ENCODE measurements at places on chromosomes 13 and 19. TPM values are rescaled to one million over a fixed set of nuclear protein-coding genes. Genes with fewer than 3 reads are reported as not detected.

GRCh38 chr13:38421590-38422560 lies 72.2 kb downstream of the UFM1 start:
- H3K4me3 ChIP-seq = no peak overlapping the region
- no peaks in the 10 kb centered on the region for H3K27me3 ChIP-seq
- H3K4me1 ChIP-seq = no peaks in the 10 kb centered on the region
- H3K27ac ChIP-seq = no peak overlapping the region
- DNase-seq = no peak
- no peaks in the 10 kb centered on the region for H3K36me3 ChIP-seq

DNA sequence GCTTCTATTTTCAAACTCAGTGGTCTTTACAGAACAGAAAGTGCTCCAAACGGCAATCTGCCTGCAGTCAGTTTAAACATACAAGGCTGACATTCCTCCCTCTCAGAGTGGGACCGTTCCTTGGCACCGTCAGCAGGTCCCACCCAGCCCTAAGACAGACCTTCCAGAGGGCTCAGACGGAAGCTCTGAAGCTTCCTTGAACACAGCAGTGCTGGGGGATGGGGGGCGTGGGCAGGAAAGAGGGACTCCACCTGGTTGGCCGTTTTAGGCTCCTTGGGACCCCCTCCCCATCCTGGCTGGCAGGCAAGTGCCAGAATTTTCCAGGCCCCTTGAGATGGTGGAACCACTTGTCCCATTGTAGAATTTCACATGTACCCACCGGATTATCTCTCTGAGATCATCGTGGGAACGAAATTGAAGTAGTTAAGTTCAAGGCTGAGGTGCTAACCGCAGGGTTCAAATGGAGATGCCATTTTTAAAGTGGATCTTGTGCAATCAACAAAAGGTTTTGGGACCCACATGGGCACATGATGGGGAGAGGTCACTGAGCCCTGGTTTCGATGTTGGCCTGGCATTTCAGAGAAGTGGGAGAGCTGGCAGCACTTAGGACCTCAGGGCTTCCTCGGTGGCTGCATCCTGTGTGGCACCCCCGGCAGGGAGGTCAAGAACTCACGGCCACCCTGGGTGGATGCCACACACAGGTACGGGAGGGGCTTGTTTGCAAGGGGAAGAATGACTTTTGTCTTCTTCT lies 46.2 kb downstream of the KLF2 start:
- H3K4me3 ChIP-seq = no peak overlapping the region
- H3K27me3 ChIP-seq = no peaks in the 10 kb centered on the region
- H3K36me3 ChIP-seq = no peaks in the 10 kb centered on the region
- no peaks in the 10 kb centered on the region for H3K4me1 ChIP-seq

- no peaks in the 10 kb centered on the region for H3K36me3 ChIP-seq
- no peak for DNase-seq
- H3K4me1 ChIP-seq = no peaks in the 10 kb centered on the region
- no peak overlapping the region for H3K27ac ChIP-seq
Observed at GRCh38 chr19:45117167-45117594, 24.2 kb downstream of the PPP1R37 start.

GRCh38 chr13:110589793-110590390 lies 25.5 kb upstream of the NAXD start:
- H3K36me3 ChIP-seq = no peaks in the 10 kb centered on the region
- no peak for DNase-seq
- H3K4me1 ChIP-seq = no peaks in the 10 kb centered on the region
- H3K27me3 ChIP-seq = no peaks in the 10 kb centered on the region
- no peak overlapping the region for H3K27ac ChIP-seq

- no peaks in the 10 kb centered on the region for H3K4me1 ChIP-seq
- DNase-seq = peak; percentile 91
- H3K36me3 ChIP-seq = peaks cover 4% of the 10 kb centered on the region
- H3K27me3 ChIP-seq = no peaks in the 10 kb centered on the region
- H3K27ac ChIP-seq = no peak overlapping the region
- no peak overlapping the region for H3K4me3 ChIP-seq
Observed at GRCh38 chr13:113187263-113187669, 21.2 kb downstream of the PCID2 start.

- H3K4me3 ChIP-seq = no peak overlapping the region
Observed at GRCh38 chr19:54670576-54671357, 8.0 kb downstream of the LILRB4 start.

- no peaks in the 10 kb centered on the region for H3K27me3 ChIP-seq
- H3K4me1 ChIP-seq = no peaks in the 10 kb centered on the region
- H3K4me3 ChIP-seq = no peak overlapping the region
Observed at GRCh38 chr13:89925107-89925506, 1422.4 kb upstream of the MIR17HG start.

DNA sequence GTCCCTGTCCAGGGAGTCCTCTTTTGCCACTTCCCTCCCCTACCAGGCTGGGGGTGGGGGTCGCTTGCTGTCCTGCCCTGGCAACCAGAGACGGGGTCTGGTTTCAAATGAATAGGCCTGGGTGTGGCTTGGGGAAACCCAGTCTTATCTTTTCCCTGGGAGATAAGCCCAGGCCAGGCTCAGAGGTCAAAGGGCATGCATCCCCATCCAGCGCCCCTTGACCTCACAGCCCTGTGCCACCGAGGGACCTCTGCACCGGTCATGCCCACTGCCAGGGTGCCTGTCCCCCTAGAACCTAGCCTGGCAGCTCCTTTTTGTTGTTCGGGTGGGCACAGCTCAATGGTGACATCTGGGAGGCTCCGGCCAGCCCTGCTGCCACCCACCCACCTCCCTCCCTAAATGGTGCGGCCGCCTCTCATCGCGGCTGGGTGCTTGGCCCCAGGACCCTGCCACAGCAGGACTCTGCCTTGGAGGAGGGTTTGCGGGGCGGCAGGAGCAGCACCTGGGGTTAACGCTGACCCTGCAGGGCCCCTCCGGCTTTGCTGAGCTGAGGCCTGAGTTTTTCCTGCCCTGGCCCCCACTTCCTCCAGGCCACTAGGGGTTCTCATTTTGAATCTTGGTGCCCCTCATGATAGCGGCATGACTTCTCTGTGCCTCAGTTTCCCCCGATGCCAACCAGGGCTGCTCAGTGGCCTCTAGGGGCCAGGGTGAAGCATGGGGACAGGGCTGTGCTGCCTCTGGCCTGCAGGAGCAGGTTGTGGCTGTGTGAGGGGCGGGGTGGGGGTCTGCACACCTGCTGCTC lies 2.9 kb upstream of the CERS1 start:
- no peaks in the 10 kb centered on the region for H3K36me3 ChIP-seq
- H3K27me3 ChIP-seq = no peaks in the 10 kb centered on the region
- H3K4me1 ChIP-seq = no peaks in the 10 kb centered on the region
- peak; percentile 74 for DNase-seq
- no peak overlapping the region for H3K4me3 ChIP-seq
- no peak overlapping the region for H3K27ac ChIP-seq

DNA sequence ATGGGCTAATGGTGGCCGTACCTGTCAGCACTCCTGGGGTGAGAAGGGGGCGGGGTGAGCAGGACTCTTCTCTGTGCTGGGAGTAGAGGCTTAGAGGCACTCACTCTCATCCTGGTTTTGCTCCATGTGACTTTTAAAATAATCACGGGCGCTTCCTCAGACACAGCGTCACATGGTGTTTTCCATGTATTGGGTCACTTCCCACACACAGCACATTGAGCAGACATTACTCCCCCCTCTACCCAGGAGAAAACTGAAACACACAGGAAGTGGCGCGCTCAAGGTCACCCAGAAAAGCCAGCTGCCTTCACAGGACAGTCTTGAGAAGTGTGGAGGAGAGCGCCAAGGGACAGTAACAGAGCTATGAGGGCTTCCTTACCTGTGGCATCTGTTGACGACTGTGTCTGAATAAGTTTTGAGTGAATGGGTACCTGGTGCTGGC lies 23.2 kb downstream of the SPATA13 start:
- no peak overlapping the region for H3K4me3 ChIP-seq
- no peaks in the 10 kb centered on the region for H3K4me1 ChIP-seq
- H3K36me3 ChIP-seq = no peaks in the 10 kb centered on the region
- no peaks in the 10 kb centered on the region for H3K27me3 ChIP-seq
- no peak overlapping the region for H3K27ac ChIP-seq
- DNase-seq = no peak

- no peak overlapping the region for H3K27ac ChIP-seq
- no peaks in the 10 kb centered on the region for H3K36me3 ChIP-seq
- no peaks in the 10 kb centered on the region for H3K4me1 ChIP-seq
Observed at GRCh38 chr19:32661318-32661717, 13.7 kb downstream of the ANKRD27 start.

- no peak overlapping the region for H3K4me3 ChIP-seq
- H3K27me3 ChIP-seq = no peaks in the 10 kb centered on the region
- no peak overlapping the region for H3K27ac ChIP-seq
- DNase-seq = no peak
Observed at GRCh38 chr13:76271728-76272232, 614.4 kb downstream of the KCTD12 start.

- peaks cover 3% of the 10 kb centered on the region for H3K36me3 ChIP-seq
- H3K4me3 ChIP-seq = peak overlapping the region; percentile 86
- DNase-seq = peak; percentile 50
- H3K27ac ChIP-seq = no peak overlapping the region
- H3K27me3 ChIP-seq = no peaks in the 10 kb centered on the region
- H3K4me1 ChIP-seq = no peaks in the 10 kb centered on the region
Observed at GRCh38 chr13:75550159-75550567, 572 bp downstream of the UCHL3 start.

The HSH2D gene
- polyA plus RNA-seq = 0.10 TPM

The MICU2 gene
- polyA plus RNA-seq = 31.9 TPM

The NLRP7 gene
- not detected for polyA plus RNA-seq

The FBN3 gene
- polyA plus RNA-seq = not detected

The TGFBR3L gene
- not detected for polyA plus RNA-seq
